Stimulated activated CD4-positive, alpha-beta T cell treated with anti-CD3 and anti-CD28 coated beads, Interleukin-15, amount 100 ng/mL, for 24 hours (primary cell): ENCODE measurements at places on chromosomes 3 and 15.

DNA sequence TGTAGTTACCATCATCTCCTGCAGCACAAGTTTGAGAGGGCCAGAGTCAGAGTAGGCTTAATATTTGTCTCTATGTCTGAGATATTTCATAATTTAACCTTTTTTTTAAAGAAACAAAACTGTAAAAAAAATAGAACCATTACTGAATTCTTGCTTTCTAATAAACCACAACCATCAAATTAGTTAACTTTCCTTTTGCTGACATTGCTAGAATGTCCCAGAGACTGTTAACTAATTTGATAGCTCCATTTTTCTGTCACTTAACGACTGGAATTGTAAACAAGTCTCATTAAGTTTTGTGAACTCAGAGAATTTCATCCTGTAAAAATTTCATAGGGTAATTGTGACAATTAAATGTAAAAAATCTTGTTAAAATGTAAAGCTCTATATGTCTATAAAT is 35.6 kb downstream of the IMPG2 start:
- DNase-seq = no peak

DNA sequence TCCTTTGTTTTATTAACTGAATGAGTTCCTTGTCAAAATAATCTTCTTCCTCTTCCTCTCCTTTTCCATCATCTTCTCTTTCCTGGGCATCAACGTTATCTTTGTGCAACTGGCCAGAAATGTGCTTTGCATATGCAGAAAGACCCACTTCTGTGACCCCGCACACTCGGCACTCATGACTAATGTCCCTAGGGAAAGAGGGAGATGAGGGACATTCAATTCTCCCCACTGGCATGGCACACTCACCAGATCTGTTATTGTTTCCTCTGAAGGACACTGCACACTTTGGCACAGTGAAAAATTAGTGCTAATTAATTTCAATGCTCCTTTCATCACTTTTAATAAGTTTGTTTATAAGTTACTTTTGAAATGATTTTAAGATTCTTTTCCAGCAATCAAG is 34.0 kb downstream of the ZNF106 start:
- DNase-seq = no peak

- DNase-seq = no peak
Observed at GRCh38 chr3:12237912-12238650, 50.8 kb upstream of the PPARG start.

DNA sequence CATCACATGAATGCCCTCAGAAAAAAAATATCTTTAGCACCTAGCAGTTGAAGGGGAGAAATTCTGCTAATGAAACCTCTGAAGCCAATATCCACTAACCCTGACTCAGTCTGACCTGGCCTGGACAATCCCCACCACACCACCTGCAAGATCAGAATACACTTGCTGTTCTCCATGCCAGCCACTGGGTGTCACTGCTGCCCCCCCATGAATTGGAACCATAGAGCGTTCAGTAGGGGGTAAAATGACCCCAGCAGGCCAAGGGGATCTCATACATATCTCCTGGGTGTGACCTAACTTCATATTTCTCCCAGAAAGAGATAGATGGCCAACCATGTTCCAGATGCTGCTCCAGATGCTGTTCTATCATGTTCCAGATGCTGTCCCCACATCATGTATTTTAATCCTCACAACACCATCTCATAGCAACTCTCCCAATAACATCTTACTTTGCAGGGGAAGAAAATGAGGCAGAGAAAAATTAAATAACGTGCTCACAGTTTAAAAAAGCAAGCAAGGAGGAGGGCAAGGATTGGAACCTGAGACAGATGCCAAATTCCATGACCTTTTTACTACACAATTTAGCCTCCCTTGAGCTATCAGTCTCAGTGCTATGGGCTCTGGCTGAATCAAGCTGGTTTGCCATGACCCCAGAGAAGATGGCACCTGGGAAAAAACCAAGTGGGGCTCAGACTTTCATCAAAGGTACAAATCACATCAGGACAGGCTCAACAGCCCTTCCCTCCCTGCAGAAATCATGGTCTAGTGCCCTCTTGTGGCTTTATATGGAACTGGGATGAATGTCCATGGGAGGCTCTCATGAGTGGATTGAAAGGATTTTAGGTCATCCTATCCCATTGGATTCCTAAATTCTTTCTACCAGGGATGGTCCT is 12.4 kb downstream of the NTRK3 start:
- DNase-seq = peak; percentile 42

- DNase-seq = no peak
Observed at GRCh38 chr3:151476344-151477018, 15.6 kb upstream of the IGSF10 start.

DNA sequence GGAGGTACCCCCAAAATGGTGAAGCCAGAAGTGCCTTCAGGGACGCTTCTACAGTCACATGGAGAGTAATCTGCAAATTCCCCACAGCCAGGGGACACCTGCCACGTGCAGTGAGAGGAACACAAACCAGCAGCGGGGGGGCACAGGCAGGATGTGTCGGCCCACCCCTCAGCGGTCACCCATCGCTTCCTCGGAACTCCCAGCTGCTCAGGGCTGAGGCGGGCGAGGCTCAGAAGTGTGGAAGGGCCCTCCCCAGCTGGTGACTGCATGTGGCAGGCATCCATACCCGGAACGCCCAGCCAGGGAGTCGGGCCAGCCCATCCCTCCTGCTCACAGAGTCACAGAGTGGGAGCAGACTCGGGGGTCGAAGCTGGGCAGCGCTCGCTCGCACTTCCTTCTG is 63.7 kb downstream of the SLC12A8 start:
- DNase-seq = no peak

DNA sequence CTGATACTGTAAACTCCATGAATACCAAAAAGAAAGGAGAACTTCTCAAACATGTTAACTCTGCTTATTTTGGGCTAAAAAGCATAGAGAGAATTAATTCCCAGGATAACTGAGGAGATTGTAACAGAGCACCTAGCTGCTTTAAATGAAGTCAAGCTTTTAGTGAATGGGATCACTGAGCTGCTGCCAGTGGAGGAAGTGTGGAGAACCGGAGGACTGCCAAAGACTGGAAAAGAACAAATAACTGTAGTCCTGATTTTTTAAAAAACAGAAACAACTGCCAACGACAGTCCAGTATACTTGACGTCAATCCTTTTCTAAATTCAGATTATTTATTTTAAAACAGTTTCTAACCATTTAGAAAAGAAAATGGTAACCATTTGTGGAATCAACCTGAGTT is 3.3 kb downstream of the C3orf70 start:
- DNase-seq = no peak

- no peak for DNase-seq
Observed at GRCh38 chr15:33330931-33331330, 20.2 kb downstream of the RYR3 start.

- no peak for DNase-seq
Observed at GRCh38 chr15:89007989-89008388, 80.3 kb upstream of the ABHD2 start.

GRCh38 chr3:148880681-148881080 is 15.6 kb downstream of the CPA3 start:
- DNase-seq = no peak

DNA sequence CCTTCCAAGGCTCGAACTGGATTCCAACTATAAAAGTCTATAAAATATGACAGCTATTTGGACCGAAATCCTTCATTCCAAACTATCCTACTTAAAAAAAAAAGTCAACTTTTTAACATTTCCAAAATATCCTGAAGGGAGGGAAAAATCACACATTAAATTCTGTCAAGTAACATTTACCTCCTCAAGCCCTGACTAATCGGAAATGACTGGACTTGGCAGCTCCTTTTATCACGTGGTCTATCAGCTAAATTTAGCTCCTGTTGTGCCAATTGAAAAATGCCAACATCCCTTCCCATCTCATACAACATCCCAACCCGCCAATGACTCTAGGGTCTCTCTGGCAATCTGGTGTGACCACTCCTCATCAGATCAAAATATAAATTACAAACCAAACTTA is 297.9 kb downstream of the FHIT start:
- no peak for DNase-seq

- DNase-seq = no peak
Observed at GRCh38 chr3:136390574-136390973, 140.4 kb downstream of the PCCB start.

GRCh38 chr3:32755761-32756160 is 62.0 kb upstream of the TRIM71 start:
- no peak for DNase-seq

- peak; percentile 31 for DNase-seq
Observed at GRCh38 chr3:107241217-107241616, 136.0 kb upstream of the CCDC54 start.

DNA sequence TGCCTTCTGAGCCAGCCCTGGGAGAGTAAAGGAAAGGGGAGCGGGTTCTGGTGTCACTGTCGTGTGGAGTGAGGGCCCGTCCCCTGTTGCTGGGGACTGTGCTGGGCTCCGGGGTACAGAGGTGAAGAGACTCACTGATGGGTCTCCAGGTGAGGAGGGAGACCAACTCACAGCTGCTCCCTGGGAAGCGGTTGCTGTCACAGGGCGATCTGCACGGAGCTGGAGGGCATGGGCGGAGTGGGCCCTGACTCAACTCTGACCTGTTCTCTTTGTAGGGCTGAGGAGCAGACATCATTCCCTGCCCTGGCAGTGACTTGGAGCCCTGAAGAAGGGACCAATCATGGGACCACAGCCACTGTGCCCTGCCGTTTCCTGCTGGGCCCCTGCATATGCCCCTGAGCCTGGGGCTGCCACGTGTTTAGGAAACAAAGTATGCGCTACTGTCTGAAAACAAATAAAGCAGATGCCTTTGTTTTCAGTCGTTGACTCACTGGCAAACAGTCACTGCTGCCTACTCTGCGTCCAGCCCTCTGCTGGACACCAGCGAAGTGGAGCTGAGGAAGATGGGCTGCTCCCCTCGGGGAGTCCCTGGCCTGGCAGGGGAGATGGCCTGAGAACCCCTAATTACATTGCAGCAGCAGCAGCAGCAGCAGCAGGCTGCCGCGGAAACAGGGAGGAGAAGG is 22.9 kb upstream of the PLXNA1 start:
- no peak for DNase-seq

- DNase-seq = no peak
Observed at GRCh38 chr15:80199366-80199765, 46.6 kb downstream of the FAH start.

- DNase-seq = no peak
Observed at GRCh38 chr3:194450341-194450740, 36.5 kb downstream of the ATP13A3 start.

- no peak for DNase-seq
Observed at GRCh38 chr3:148906667-148907066, 41.6 kb downstream of the CPA3 start.

- no peak for DNase-seq
Observed at GRCh38 chr15:55434989-55435825, 26.9 kb downstream of the PIERCE2 start.

DNA sequence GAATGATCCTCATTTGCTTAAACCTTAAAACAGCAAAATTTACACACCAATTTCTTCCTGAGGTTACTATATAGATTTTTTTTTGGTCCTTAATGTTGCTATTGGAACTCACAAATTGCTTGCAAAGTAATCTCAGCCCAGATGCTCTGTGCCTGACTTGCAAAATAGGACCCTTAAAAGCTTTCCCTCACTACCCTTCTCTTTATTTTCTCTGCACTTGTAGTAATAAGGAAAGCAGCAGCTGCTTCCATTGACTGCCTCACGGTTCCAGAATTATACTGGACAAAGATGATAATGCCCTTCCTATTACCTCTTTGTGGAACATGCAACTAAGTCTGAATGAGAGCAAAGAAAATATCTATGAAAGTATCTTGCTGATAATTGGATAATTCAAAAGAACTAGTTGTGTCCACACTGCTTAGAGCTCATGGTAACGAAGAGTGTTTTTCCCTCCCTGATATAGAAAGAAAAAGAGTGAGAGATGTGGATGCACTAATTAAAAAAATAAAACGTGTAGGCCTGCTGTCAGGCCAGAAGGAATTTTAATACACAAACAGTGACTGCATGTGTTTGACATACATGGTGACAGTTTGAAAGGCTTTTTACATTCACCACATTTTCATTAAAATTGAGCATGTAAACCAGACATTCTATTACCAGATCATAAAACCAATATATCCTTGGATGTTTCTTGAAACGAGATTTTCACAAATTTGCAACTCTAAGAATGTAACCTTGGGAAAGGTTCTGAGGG is 783.1 kb downstream of the GBE1 start:
- no peak for DNase-seq

- DNase-seq = no peak
Observed at GRCh38 chr3:121481106-121481880, 64.5 kb downstream of the POLQ start.

GRCh38 chr3:20142517-20142916 is 43.5 kb downstream of the SGO1 start:
- no peak for DNase-seq

DNA sequence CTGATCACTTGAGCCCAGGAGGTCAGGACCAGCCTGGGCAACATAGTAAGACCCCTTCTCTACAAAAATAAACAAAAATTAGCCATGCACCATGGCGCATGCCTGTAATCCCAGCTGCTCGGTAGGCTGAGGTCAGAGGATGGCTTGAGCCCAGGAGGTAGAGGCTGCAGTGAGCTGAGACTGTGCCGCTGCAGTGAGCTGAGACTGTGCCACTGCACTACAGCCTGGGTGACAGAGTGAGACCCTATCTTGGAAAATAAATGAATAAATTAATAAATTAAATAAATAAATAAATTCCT is 10.8 kb downstream of the SHISA5 start:
- DNase-seq = no peak

GRCh38 chr3:29525254-29525881 is 244.5 kb downstream of the RBMS3 start:
- DNase-seq = no peak

DNA sequence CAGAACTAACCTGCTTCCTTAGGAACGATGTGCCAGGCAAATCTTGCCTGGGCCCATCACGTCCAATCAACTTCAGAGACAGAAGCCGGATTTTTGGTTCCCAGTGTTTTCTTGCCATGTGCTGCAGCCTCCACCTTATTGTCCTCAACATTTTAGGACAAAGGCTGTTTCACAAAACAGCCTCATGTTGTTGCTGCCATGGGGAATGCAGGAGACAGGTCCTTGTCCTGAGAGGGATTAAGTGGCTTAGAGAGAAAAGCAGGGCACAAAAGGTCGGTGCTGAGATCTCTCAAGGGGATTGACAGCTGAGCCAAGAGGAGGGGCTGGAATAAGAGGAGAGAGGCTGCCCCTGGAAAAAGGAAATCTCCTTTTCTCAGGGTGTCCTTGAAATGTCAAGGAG is 11.3 kb upstream of the NMNAT3 start:
- no peak for DNase-seq
